Hematopoietic multipotent progenitor cell (in vitro differentiated cells): ENCODE measurements at places on chromosomes 4 and X. TPM values are rescaled to one million over a fixed set of nuclear protein-coding genes. Genes with fewer than 3 reads are reported as not detected.

Gene FAM47E
- 1.3 TPM for total RNA-seq

Gene CHRNA9
- 0.27 TPM for total RNA-seq

Gene ARSJ
- under 0.01 TPM for total RNA-seq

GRCh38 chr4:27861802-27862201 lies 1001.2 kb downstream of the STIM2 start:
- DNase-seq, result no peak

GRCh38 chr4:85823295-85823694 lies 348.3 kb downstream of the ARHGAP24 start:
- no peak for DNase-seq

GRCh38 chrX:136268051-136269048 lies 17.1 kb upstream of the MAP7D3 start:
- peak; percentile 38 for DNase-seq

- DNase-seq, result no peak
Measured at GRCh38 chr4:163613383-163613782, 118.9 kb downstream of the TMA16 start.
